Muscle of arm (tissue), 14 donors: ENCODE measurements at places on chromosomes 13 and 19. TPM values are rescaled to one million over a fixed set of nuclear protein-coding genes. Genes with fewer than 3 reads are reported as not detected.

Gene MRPL34
- 32.0 TPM for polyA plus RNA-seq

Gene CFAP97D2
- not detected for polyA plus RNA-seq

Gene VN1R4
- polyA plus RNA-seq, result not detected

Gene OR4F17
- not detected for polyA plus RNA-seq

Gene SYNGR4
- not detected for polyA plus RNA-seq

Gene GRK1
- 0.05 TPM for polyA plus RNA-seq

Gene ZAR1L
- polyA plus RNA-seq, result not detected

Gene SGTA
- 80.4 TPM for polyA plus RNA-seq

Gene TTC9B
- not detected for polyA plus RNA-seq

Gene LPAR6
- 28.4 TPM for polyA plus RNA-seq

Gene CATSPERD
- not detected for polyA plus RNA-seq

- DNase-seq, result no peak
Observed at GRCh38 chr19:42422092-42422900, 4.9 kb downstream of the LIPE start.

- DNase-seq, result no peak
Observed at GRCh38 chr13:113540523-113540922, 44.0 kb upstream of the TFDP1 start.

DNA sequence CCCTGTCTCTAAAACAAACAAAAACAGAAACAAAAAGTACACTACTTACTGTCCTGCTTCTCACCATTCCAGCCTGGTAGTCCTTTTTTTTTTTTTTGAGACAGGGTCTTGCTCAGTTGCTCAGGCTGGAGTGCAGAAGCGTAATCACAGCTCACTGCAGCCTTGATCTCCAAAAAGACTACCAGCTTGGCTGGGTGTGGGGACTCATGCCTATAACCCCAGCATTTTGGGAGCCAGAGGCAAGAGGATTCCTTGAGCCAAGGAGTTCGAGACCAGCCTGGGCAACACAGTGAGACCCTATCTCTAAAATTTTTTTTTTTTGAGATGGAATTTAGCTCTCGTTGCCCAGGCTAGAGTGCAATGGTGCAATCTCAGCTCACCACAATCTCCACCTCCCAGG, 5.1 kb upstream of the GDF15 start:
- DNase-seq, result no peak

DNA sequence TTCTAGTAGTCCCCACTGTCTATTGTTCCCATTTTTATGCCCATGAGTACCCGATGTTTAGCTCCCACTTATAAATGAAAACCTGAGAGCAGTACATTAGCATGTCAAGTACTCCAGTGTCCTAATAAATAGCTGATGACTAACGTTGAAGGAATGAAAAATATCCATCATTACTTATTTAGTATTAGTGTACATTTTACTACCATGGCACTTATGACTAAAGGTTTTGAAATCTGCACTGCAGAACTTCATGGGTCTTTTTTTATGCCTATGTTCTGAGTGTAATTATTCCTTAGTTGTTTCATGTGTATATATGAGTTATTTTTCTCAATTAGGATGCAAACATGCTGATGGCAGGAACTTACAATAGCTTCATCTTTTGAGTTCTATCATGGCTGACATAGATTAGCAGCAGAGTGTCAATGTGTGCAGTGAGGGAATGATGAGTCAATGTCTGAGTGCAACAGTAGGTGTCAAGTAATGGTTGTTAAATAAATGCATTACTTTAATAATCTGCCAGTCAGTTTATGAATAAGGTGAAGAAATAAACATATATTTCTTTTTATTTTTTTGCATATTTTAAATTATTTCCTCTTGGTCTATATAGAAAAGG, 188.4 kb downstream of the ITGBL1 start:
- DNase-seq, result no peak

GRCh38 chr13:51666374-51666773, 82.1 kb downstream of the WDFY2 start:
- DNase-seq, result no peak

- no peak for DNase-seq
Observed at GRCh38 chr19:55305491-55305890, 19.6 kb downstream of the TMEM150B start.

DNA sequence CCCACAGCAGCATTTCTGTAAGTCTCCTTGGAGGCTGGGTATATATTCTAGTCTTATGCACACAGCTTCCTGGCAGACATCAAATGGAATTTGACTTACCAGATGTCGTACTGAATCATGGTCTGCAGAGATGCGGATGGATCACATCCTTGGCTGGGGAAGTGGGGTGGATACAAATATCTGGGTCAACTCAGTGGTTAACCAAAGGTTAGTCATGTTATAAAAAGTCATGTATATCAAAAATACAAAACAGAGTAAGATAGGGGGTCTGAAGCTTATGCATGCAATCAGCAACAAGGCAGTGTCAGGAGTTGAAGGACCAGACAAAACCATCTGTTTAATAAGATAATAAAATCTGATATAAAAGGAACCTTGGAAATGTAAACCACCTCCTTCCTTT, 61.9 kb downstream of the WASF3 start:
- no peak for DNase-seq

DNA sequence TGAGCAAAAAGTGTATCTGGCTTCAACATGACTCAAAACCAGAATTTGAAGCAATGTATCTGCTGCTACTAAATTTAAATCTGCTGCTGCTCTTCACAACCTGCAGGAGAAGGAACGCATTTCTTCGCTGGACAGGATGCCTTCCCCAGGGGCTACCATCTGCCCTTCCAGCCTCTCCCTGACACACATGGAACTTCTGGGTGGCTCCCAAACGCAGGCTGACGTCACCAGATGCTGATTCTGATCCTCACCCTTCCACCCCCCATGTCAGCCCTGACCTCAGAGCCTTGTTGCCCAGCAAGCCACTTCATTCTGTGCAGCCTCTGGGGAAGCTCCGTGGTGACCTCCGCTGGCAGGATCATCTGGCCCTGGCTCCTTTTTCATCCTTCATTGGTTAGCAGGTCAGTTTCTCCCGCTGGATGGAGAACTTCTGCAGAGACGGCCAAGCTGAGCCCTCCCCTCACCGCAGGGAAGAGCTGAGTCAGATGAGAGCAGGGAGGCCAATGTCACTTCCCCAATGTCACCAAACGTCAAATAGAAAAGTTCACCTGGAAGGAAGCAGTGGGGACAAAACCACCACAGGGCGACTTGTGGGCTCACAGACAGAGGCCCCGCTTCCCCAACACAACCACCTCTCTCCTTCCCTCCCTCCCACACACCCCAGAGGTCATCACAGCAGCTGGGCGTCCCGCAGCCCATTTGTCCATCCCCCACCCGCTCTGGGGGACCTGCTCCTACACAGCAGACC, 14.0 kb upstream of the RAB20 start:
- no peak for DNase-seq

DNA sequence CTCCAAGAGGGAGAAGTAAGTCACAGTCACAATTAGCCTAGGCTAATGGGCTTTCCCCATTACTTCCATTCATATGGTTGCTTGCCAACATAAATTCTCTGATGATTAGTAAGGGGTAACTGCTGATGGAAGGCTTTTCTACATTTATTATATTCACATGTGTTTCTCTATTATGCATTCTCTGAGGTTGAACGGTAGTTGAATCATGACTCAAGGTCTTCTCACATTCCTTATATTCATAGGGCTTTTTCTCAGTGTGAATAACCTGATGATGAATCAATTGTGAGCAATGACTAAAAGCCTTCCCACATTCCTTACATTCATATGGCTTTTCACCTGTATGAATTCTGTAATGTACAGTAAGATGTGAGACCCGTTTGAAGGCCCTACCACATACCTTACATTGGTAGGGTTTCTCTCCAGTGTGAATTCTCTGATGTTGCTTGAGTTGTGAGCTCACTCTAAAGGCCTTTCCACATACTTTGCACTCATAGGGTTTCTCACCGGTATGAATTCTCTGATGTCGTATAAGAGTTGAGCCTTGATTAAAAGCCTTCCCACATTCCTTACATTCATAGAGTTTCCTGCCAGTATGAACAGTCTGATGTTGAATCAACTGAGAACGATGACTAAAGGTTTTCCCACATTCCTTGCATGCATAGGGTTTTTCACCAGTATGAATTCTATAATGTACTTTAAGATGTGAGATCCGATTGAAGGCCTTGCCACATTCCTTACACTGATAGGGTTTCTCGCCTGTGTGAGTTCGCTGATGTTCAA, 9.3 kb downstream of the ZNF582 start:
- no peak for DNase-seq

GRCh38 chr19:18849838-18850400, 18.2 kb downstream of the UPF1 start:
- DNase-seq, result no peak

GRCh38 chr13:34361560-34361959, 543.6 kb downstream of the RFC3 start:
- no peak for DNase-seq

DNA sequence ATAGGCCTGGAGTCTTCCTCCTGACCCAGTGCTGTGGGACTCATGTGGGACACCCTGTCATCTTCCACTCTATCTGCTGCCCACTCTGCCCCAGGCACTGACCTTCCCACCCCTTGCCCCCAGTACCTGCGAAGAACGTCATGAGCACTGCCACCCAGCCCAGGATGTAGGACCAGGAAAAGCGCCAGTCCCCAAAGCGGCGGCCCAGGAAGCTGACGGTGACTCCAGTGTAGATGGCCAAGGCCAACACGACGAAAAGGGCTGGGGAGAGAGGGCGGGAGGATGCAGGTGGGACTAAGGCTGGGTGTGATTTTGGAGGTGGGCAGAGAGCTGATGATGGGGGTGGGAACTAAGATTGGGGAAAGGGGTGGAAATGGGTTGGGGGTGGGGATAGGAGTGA, 7.4 kb downstream of the LIM2 start:
- no peak for DNase-seq

GRCh38 chr19:2775556-2776430, 7.3 kb downstream of the SGTA start:
- no peak for DNase-seq

GRCh38 chr13:93925990-93926389, 553.5 kb downstream of the DCT start:
- DNase-seq, result no peak

GRCh38 chr19:16522559-16523377, 19.5 kb downstream of the CHERP start:
- DNase-seq, result no peak

GRCh38 chr19:35291259-35291658, 702 bp upstream of the MAG start:
- no peak for DNase-seq

GRCh38 chr19:45177817-45178261, at the start of gene TRAPPC6A:
TRAPPC6A (minus strand) TSS chr19:45178237; CDS start chr19:45178218, 19 bp downstream.
- DNase-seq, result no peak

DNA sequence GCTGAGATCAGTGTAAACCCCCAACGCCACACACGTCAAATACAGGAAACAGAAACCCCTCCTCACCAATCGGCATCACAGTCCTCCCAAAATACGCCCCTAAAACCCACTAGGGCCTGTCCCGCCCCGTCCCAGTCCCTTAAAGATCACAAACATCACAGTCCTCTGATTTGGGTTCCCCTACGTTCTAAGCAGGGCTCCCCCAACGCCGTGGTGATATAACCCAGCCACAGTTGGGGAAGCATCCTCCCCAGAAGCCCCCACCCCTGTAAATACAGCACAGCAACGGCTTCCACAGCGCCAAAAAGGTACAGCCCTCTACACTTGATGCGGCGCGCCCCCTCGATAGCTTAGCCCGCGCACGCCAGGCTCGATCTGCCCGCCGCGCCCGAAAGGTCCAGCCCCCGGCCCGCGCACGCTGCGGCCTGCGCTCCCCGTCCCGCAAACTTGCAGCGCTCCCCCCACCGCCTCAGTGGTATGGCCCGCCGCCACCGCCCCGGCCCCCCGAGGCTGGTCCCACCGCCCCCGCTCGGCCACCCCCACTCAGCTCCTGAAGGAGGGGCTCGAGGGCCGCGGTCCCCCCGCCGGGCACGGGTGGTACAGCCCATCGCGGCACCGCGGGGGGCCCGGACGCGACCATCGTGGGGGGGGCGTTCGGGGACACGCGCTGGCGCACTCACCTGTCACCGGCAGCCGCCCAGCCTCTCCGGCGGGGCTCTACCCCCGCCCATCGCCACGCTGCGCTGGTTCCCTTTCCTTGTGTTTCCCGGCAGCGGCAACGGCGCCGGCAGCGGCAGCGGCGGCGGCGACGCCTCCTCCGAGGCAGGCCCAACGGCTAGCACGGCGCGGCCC, at the start of gene AKT2:
Gene AKT2 (minus strand): TSS at position 845 of the 852 bp plus-strand sequence. CDS start 20,078 bp downstream, outside the sequence.
- DNase-seq, result peak; percentile 61

GRCh38 chr19:55080968-55081769, 5.5 kb downstream of the EPS8L1 start:
- DNase-seq, result peak; percentile 51

DNA sequence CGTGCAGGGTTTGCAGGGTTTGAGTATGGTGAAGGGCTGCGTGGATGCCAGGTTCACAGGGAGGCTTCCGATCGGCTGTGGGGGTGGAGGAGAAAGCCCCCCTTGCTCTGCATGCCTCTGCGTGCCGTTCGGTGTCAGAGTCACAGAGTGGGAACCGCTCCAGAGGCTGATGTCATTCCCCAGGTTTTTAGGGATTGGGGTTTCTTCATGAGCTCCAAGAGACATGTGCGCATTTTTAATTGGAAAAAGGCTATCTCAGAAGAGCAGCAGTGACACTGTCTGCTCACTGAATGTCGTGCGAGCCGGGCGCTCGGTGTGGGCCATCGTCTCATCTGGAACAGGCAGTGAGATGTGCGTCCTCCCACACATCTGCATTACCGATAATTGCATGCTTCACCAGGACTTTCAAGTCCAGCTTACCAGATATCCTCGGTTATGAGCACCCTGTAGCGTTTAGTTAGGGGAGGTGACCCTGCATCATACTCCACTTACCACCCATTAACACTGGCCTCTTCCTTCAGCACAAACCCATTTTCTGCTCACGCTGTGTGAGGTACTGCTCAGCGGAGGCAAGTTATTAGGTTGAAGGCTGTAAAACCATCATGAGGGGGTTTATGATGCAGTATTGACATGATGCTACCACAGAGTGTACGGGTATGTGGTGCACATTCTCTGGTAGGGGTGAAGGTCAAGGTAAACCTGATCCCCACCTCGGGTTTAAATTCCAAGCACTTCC, 1.7 kb downstream of the MCF2L start:
- no peak for DNase-seq

DNA sequence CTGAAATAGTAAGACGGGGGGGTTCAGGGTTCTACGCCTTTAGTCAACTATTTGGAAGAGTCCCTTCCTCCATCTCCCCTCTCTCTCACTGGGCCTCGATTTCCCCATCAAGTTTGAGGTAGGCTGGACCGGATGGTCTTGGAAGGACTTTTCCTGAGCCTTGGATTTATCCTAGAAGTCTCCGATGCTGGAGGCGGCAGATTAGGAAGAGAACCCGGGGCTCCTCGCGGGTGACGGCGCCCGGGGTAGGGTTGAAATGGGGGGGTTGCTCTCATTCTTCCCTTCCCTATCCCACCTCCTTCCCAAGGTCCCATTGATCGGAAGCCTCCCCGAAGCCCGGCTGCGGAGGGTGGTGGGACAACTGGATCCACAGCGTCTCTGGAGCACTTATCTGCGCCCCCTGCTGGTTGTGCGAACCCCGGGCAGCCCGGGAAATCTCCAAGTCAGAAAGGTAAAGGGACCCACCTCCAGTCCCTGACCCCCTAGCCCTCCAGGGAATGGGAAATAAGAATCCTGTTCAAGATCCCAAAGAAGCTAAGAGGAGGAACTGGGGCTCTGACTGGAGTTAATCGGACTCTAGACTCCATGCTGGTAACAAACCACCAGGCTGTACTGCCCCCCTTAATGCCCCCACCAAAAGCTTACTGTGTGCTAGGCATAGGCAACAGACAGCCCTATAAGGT, 781 bp downstream of the QPCTL start:
- peak; percentile 66 for DNase-seq
